ENCODE measurements at places on chromosomes 3 and 15.

- DNase-seq = no peak
These were observed 59.0 kb upstream of the PPARG start for GRCh38 chr3:12229896-12230295.

DNA sequence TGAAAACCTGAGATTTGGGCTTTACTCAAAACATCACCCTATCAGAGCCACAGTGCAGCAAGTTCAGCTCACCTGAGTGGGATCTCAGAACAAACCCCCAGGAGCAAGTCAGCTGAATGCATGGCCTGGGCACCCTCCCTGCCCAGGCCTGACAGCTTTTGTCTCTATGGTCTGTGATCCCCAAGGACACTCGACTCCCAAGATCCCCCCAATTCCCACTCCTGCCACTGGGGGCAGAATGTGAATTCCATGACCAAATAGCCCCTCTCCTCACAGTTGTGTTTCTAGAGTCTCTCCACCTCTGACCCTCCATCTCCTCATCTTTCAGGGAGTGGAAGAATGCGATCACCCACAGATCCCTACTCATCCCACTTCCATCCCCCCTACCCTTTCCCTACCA, 58.9 kb downstream of the ZNF445 start:
- no peak for DNase-seq

GRCh38 chr3:12234906-12235305, 54.0 kb upstream of the PPARG start:
- no peak for DNase-seq

GRCh38 chr3:32888739-32889138, 62.7 kb upstream of the CCR4 start:
- no peak for DNase-seq

- no peak for DNase-seq
These were observed 212.3 kb upstream of the LRRFIP2 start for GRCh38 chr3:37386627-37387230.
